ENCODE measurements at places on chromosomes 1 and 21.
A peak's percentile ranks its signal among the peaks of the same experiment; 100 is the strongest.

DNA sequence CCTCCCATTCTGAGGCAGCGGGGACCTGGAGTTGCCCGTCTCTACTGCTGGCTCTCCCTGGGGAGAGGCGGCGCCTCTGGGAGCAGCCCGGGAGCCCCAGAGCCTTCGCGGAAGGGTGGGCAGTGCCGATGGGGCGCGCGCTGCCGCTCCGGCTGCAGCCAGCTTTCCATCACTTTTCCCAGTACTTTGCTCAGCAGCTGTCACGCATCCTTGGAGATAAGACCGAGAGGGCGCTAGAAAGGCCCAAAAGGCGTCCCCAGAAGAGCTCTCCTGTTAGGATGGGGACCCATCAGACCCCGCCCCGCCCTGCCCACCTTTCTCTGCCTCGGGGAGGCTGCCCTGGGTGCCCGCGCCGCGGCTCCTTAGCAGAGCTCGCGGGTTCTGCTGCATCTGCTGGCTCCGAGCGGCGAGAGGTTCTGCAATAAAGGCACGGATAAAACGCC, 534 bp downstream of the KCNH1 start:
- DNase-seq: peak; percentile 41

GRCh38 chr1:42330215-42330614, 4.8 kb downstream of the FOXJ3 start:
- no peak for DNase-seq

DNA sequence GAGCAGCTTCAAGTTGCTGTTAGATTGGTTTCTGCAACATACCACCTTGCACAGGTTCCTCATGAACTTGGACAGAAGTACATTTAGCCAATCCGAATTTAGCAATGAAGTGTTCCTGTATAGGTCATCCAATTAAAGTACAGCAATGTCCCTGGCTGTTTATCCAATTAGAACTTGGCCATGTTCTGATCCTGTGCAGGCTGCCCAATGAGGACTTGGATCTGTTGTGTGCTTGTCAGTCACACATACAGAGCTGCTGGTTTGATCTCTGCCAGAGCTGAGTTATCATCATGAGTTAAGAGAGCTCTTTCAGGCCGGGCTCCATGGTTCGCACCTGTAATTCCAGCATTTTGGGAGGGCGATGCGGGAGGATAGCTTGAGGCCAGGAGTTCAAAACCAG, 22.0 kb upstream of the IFNLR1 start:
- no peak for DNase-seq

DNA sequence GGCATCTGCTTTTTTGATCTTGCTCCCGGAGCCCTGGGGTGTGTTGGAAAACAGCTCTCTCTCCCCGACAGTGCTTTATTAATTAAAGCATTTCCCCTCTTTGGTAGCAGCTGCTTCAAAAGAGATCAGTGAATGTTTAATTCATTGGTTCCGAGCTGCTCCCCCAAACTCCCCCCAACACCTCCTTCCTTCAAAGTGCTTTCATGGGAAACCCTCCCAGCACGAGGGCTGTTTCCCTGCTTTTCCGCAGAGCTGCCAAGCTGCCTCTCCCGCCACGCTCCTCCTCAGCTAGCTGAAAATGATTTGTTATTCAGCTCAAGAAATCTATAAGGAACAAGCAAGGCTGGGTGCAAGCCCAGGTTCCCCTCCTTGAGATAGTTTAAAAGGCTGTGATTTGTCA, 40.0 kb upstream of the DISP3 start:
- DNase-seq: no peak

GRCh38 chr1:163824006-163824405, 502.3 kb downstream of the NUF2 start:
- no peak for DNase-seq

DNA sequence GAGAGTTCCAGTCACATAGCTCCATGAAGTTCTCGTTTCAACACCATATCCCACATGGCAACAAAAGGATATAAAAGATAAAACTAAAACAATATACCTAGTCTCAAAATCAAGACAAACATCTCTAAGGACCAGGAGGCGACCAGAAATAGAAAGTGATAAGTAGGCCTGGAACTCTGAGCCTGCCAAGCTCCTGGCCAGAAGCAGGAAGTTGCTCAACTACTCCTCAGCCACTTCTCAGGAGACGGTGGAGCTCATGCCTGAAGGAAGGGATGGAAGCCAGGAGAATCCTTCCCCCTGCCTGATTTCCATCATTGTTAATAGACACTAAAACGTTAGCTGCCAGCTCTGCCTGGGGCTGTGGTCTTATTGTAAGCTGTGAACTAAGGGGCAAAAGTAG, 94.7 kb downstream of the DISP1 start:
- DNase-seq: no peak

DNA sequence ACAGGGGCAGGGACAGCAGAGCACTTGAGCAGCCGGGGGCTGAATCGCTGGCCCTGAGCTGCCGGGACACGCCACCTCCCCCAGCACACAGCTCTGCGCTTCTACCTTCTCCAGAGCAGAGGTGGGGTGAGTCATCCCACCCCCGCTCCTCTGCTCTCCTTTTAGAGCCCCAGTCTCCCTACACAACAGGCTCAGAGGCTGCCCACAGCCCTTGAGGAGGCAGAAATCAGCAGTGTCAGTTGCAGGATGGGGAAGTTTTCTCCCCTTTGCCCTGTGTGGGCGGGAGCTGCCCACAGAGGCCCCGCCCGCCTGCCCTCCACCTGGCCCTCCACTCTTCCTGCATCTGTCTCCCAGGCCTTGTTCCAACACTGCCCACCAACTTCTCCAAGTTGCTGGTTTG, 94.6 kb downstream of the STUM start:
- DNase-seq: no peak

DNA sequence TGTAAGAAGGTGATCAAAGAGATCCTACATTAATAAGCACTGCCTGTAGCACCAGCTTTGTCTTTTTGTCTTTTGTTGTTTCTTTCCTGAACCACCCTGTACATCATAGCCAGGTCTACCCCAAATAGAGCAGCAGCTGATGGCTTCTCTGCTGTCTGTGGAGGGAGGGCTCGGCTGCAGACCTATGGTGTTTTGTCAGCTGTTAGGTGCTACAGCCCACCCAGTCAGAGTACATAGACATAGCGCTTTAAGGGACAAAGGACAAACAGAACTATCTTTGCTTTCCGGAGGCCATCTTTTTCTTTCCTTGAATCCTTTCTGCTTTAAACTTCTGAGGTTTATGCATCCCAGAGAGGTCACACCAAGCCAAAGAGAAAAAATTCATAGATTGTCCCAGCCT, 258.1 kb downstream of the ZNF648 start:
- no peak for DNase-seq

DNA sequence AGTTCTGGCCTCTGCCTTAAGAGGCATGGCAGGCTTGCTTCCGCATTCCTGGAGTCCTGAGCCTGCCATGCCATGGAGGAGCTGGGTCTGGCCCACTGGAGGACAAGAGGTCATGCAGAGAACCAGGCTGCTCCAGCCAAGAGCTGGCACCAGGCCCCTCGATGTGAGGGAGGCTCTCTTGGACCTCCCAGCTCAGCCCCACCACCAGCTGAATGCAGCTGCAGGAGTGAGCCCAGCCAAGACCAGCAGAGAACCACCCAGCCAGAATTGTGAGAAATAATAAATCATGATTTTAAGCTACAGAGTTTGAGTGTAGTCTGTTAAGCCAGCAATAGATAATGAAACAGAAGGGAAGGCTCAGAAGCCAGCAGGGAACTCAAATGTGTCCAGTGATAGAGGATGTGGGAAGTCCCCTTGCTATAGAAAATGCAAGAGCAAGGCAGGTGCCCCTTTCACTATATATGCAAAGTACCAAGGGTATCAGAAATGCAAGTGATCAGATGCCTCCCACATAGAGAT, 118.4 kb downstream of the HIVEP3 start:
- DNase-seq: no peak

DNA sequence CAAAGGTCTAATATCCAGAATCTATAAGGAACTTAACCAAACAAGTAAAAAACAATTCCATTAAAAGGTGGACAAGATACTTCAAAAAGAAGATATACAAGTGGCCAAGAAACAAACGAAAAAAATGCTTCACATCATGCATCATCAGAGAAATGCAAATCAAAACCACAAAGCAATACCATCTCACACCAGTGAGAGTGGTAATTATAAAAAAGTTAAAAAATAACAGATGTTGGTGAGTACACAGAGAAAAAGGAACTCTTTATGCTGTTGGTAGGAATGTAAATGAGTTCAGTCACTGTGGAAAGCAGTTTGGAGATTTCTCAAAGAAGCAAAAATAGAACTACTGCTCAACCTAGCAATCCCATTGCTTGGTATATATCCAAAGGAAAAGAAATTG, 218.6 kb downstream of the SLC44A5 start:
- no peak for DNase-seq

DNA sequence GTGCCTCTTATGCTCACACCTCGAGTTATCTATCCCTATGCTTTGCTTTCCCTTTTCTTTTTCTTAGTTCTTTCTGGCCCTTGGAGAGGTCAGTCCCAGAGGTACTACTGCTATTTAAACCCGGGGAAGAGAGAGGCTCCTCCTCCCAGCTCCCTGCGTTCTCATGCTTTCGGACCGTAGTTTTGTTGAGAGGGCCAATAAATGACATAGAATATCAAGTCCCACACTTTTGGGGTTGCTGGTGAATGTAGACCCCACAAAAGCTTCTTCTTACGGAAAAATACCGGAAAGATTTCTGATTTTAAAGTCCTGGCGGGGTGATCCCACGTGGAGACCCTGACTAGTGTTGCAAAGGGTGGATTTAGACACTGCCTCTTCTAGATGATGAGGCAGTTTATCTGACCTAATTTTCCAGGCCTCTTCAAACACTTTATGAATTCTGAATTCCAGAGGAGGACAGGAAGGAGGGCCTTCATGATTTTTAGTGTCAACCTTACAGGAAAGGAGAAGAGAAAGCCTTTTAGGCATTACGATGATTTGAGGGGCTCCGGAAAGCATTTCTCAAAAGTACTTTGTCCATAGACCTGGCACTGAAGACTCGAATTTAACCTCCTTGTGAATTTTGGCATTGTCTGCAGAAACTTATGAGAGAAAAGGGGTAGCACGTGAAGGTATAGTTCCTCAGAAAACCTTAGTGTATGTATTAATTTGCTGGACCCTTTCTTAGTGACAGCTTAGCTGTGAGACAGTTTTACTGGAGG, 694 bp downstream of the TMEM167B start:
- DNase-seq: peak; percentile 52

DNA sequence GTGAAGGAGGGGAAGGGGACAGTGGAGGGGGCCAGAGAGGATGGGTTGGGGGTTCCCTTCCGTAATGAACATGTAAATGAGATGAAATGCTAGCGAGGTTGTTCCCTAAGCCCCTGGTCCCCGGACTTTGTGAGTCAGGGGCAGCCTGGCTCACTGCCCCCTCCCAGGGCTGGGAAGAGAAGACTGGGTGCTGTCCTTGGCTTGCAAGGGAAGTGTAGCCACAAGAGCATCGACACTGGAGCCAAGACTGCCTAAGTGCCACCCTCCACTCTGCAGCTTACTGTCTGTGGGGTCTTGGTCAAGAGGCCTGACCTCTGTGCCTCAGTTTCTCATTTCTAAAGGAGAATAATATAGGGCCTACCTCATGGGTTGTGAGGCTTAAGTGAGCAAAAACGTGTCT, 483 bp downstream of the PEAR1 start:
- no peak for DNase-seq

DNA sequence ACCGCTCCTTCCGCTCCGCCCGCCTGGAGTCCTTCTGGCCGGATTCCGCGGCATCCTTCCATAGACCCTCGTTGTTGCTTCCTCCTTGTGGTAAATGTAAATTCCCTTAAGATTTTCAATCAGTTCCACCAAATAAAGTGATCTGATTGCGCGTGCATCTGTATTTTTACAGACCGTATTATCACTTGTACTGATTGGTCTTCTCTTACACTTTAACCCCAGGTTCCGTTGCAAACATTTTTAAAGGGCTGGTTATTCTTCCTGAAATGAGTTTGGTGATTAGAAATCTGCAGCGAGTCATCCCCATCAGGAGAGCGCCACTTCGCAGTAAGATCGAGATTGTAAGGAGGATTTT, 483 bp downstream of the YBEY start:
- no peak for DNase-seq

- DNase-seq: no peak
Observed at GRCh38 chr21:26847921-26848320, 2.7 kb upstream of the ADAMTS1 start.

All from SK-N-DZ (cell line).